ENCODE measurements at places on chromosomes 1 and 21. TPM values are rescaled to one million over a fixed set of nuclear protein-coding genes. Genes with fewer than 3 reads are reported as not detected.
A peak's percentile ranks its signal among the peaks of the same experiment; 100 is the strongest.

Gene PROX1
- 14.1 TPM for total RNA-seq

DNA sequence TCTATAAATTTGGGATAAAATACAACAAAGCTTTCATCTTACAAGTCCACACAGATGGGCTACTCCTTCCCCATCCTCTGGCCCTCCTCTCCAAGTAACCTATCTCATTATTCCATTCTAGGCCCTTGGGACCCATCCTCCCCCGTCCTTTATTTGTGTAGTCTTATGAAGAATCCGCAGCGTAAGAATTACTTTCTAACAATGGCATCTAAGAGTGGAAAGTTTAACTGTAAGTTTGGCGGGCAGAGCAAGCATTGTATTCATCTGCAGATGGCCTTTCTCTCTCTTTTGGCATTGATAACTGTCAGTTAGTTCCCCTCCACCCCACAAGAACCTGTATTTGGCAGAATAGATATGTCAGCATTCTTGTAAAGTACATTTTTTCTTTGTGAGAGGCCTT lies 91.9 kb upstream of the TSPAN2 start:
- DNase-seq = no peak
- no peak overlapping the region for H3K4me3 ChIP-seq

Gene PRAMEF12
- not detected for total RNA-seq

Gene TPTE
- not detected for total RNA-seq

- H3K4me1 ChIP-seq = no peaks in the 10 kb centered on the region
- H3K36me3 ChIP-seq = no peaks in the 10 kb centered on the region
- H3K4me3 ChIP-seq = no peak overlapping the region
- H3K27ac ChIP-seq = no peak overlapping the region
Measured at GRCh38 chr1:147721716-147722115, 38.7 kb downstream of the GJA5 start.

GRCh38 chr1:222813866-222814535 lies 838 bp upstream of the DISP1 start:
- H3K4me1 ChIP-seq = peaks cover 17% of the 10 kb centered on the region
- no peak for DNase-seq
- H3K4me3 ChIP-seq = peak overlapping the region; percentile 72
- H3K27ac ChIP-seq = peak overlapping the region; percentile 87

Gene TDRD10
- 21.7 TPM for total RNA-seq

DNA sequence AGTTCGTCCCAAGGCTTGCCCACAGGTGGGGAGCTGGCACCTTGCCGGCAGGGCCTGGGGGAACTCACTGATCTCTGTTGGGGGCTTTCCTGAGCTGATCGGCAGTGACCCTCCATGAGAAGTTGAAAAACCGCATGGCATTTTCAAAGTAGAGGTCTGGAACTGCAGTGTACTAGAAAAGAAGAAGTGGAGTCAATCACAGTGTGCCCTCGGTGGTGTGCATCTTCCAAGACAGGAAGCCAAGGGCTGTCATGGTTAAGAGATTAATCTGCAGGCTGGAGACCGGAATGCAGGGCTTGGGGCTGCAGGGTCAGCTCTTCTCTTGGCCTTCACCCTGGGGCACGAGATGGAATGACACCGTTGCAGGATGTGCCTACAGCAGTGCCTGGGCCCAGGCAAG lies 56.8 kb downstream of the ECE1 start:
- peaks cover 63% of the 10 kb centered on the region for H3K36me3 ChIP-seq
- H3K27me3 ChIP-seq = no peaks in the 10 kb centered on the region
- DNase-seq = no peak
- no peaks in the 10 kb centered on the region for H3K4me1 ChIP-seq
- H3K4me3 ChIP-seq = no peak overlapping the region
- H3K27ac ChIP-seq = no peak overlapping the region

GRCh38 chr1:22041505-22041904 lies 11.0 kb upstream of the CDC42 start:
- DNase-seq = no peak
- peaks cover 13% of the 10 kb centered on the region for H3K4me1 ChIP-seq
- H3K27me3 ChIP-seq = no peaks in the 10 kb centered on the region
- H3K27ac ChIP-seq = no peak overlapping the region
- no peak overlapping the region for H3K4me3 ChIP-seq

Measured in upper lobe of right lung (tissue), 1 donor.